Tibial nerve (tissue), 4 donors: ENCODE measurements at places on chromosomes 1 and 21. TPM values are rescaled to one million over a fixed set of nuclear protein-coding genes. Genes with fewer than 3 reads are reported as not detected.

Gene OLFM3
- total RNA-seq: not detected

Gene EPHB2
- total RNA-seq: 12.6 TPM

Gene AMIGO1
- total RNA-seq: 8.4 TPM

Gene ORC1
- 0.30 TPM for total RNA-seq

Gene SYCP1
- total RNA-seq: not detected

Gene KDF1
- total RNA-seq: not detected
